ENCODE measurements at places on chromosomes 3 and 15.

GRCh38 chr3:122947196-122947595 lies 80.4 kb downstream of the SEMA5B start:
- no peak for DNase-seq

DNA sequence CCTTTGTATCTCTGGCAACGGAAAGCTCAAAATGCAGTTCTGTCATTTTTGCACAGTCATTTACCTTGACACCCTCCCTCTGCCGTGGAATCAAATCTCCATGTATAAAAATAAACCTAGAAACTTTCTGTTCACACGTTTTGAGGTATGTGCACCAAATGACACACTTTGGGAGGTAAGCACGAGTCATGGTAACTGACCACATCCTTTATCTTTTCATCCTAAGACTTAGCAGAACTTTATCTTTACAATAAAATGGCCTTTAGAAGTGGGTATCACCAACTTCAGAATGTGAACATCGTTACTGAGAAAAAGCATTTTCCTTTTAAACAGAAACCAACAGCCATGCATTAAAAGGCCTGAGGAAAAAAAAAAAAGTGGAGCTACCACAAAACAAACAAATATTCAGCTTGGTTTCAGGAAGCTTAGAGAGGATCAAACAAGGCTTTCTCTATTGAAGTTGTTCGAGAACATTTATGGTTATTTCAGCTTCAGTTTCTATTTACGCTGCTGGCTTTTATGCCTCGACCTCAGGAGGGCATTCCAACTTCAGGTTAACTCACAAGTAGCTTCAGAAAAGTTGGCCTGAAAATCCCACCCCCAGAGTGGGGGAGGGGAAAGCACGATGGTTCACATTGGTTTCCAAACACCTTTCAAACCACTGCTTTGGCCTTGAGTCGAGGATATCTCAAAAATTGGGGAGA lies 171.1 kb upstream of the ICE2 start:
- no peak for DNase-seq

GRCh38 chr3:134618478-134619300 lies 32.1 kb downstream of the KY start:
- no peak for DNase-seq

DNA sequence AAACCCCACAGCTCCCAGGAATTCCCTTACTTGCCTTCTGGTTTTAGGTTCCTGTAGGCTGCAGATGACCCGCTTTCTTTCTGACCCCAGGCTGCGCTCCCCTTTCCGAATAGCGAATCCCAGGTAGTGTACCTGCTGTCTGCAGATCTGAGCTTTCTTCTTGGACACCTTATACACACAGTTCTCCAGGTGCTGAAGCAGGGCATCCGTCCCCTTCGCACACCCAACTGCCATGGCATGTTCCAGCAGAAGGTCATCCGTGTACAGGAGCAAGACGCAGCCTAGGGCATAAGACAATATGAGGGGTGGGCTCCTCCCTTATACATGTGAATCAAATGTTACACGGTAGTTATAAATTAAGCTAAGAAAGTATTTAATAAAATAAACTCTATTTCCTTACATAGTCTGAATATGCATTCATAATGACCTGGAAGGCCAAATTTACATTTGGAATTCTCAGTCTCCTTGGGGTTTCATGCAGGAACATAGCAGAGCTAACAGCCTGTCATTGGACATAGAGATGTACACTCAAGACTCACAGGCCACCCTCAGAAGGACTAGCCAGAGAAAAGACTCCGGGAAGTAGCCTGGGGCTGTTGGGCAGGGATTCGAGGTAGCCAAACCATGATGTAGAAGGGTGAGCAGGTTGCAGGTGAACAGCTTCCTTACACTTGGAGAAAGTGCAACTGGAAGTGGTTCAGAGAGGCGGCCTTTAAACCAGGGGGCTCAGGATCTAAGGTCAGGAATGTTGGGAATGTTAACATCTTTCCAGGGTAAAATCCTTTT lies 8.2 kb upstream of the DNAAF4 start:
- no peak for DNase-seq

GRCh38 chr3:2790266-2790815 lies 319.8 kb downstream of the IL5RA start:
- DNase-seq = no peak

Measured in midbrain (tissue), 1 donor.